ENCODE measurements at places on chromosomes 4 and X.

DNA sequence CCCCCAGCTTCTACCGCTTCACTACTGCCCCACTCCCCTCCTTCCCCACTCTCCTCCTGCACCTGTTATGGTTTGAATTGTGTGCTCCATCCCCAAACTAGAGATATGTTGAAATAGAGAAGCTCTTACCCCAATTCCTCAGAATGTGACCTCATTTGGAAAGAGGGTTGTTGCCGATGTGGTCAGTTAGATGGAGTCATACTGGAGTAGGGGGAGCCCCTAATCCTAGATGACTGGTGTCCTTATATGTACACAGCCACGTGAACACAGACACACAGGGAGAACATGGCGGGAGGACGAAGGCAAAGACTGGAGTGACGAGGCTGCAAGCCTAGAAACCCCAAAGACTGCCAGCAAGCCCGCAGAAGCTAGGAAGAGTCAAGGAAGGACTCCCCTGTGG lies 84.3 kb downstream of the FHDC1 start:
- DNase-seq: no peak

DNA sequence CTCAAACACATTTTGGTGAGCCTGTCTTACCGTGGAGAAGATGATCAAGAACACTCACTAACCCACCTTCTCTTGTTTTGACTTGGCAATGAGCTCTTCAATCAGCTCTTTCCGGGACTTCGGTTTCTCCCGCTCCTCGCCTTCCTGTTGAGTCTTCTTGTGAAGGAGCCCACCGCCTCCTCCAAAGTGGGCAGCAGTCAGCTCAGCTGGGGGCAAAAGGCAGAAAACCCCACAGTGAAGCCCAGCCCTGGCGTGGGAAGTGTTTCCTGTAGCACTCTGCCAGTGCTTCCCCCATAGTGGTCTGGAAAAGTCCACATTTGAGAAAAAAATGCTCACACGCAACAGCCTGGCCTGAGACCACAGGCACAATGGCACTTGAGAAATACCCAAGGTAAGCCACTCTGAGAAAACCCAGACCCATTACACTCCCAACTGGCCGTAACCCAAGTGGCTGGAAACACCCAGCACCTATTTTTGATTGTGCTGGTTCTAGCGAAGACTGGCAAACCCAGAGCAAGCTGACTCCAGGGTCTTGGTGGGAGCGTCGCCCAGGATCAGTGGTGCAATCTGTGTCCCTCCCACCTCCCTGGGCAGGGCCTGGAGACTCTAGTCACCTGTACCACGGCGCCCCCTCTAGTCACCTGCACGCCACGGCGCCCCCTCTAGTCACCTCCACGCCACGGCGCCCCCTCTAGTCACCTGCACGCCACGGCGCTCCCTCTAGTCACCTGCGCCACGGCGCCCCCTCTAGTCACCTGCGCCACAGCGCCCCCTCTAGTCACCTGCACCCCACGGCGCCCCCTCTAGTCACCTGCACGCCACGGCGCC lies 8.6 kb downstream of the NOP14 start:
- DNase-seq: no peak

DNA sequence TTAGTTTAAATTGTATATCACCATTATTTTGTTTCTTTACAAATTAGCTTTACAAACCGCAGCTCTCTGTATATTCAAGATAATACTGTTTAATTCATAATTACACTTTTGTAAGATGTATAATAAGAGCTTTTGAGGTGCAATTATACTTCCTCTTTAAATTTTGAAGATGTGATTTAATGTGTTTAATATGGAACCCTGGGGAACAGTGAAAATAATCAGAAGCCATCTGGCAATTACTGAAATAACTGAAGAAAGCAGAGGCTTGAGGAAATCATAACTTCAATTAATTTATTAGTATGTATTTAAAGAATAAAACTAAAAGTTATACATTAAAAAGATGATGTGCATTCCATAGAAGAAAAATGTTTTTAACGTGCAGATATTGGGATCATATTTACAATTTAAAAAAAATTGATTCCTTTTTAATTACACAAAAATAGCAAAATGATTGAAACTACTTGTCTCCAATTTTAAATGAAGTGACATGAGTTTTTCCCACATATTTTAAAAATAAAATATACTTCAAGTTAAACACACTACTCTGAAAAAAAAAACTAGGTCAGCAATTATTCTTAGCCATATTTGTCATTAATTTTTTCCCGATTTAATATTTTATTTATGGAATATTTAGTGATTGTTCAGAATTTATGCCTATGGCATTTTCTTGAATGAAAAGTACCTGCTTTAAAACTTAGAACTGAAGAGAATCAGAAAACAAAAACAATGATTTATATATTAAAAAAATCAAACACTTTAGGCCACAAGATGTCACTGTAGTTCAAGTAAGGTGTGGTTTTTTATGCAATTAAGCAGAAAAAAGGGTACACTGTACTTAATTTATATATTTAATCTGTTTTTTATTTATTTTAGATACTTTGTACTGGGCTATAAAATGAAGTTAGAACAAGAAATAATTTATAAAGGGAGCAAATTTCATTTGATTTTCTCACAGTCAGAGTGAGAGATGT lies 942.7 kb upstream of the NDST4 start:
- DNase-seq: peak; percentile 1

DNA sequence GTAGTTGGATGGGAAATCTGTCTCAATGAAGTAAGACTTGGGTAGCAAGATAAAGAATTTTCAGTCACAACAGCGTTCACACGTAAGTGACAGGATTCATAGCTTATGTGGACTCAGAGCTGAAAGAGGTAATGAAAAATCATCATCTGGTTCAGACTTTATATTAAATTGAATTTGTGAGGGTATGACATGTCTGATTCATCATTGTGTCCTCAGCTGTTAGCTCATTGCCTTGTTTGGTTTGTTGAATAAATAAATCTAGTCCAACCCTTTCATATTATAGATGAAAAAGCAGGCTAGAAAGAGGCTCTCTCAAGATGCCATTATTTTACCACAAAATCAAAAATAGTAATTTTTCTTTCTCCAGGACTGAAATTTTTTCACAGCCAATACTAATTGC lies 2.7 kb upstream of the CYSLTR1 start:
- no peak for DNase-seq

- no peak for DNase-seq
These were observed 365.5 kb downstream of the ZNF674 start for GRCh38 chrX:46179748-46180147.

DNA sequence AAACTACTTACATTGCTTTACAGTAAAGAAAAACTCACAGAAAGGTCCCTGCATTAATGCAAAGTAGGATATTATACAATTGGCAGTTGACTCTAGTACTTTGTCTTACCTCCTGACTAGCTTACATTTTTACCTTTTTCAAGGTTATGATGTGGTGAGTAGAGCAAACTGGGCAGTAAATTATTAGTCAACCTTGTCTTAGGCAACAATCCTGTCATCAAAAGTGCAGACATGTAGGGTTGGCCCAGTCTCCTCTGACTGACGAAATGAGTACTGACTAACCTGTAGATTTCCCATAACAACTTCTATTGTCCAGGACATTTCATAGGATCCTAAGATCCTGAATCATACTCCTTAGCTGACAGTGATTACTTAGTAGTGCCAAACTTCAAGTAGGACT lies 142.0 kb upstream of the NUDT6 start:
- DNase-seq: peak; percentile 97

Measured in mammary epithelial cell (primary cell).